Activated CD4-positive, alpha-beta T cell treated with anti-CD3 and anti-CD28 coated beads, Interleukin-10, Interleukin-2, amounts not matched to agents 100 ng/mL and 50 ng/mL, durations not matched to agents 16 hours and 8 hours (primary cell): ENCODE measurements at places on chromosomes 4 and X.

DNA sequence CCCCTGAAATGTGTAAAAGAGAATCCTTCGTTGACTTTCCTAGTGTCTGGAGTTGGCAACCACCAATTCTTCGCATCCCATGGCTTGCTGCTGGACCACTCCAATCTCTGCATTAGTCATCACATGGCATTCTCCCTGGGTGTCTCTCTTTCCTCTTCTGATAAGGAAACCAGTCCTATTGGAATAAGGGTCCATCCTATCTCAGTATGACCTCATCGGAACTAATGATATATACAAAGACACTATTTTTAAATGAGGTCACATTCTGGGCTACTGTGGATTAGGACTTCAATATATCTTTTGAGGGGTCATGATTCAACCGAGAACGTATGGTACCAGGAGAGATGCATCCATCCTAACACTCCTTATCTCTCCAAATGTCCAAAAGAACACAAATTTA lies 259.1 kb upstream of the CPEB2 start:
- DNase-seq, result no peak

GRCh38 chrX:28158019-28158777 lies 176.9 kb upstream of the DCAF8L1 start:
- no peak for DNase-seq

DNA sequence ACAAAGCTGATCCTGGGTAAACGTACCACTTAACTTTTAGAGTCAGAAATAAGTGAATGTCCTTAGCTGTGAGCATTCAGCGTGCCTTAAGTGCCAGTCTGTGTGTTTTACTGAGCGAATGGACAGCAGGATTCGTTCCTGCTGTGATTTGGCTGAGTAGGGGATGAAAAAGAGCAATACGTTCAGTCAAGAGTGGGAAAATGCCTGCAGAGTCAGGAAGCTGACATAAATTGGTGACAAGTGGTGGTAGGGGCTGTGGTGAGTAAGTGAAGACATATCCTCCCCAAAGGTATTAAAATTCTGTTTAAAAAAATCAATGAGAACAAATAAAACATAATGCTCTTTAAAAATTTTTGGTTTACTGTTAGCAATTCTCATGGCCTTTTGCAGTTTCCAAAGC lies 56.6 kb upstream of the TNIP3 start:
- no peak for DNase-seq

GRCh38 chr4:151434183-151434860 lies 25.3 kb downstream of the FHIP1A start:
- no peak for DNase-seq

DNA sequence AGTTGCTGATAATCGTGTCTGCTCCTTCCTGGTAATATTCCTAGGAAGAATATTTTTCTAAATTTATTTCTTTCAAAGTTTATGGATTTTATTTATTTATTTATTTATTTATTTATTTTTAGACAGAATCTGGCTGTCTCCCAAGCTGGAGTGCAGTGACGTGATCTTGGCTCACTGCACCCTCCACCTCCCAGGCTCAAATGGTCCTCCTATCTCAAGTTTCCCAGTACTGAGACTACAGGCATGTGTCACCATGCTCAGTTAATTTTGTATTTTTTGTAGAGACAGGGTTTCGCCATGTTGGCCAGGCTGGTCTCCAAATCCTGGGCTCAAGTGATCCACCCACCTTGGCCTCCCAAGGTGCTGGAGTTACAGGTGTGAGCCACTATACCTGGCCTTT lies 48.9 kb downstream of the PDLIM5 start:
- DNase-seq, result no peak

DNA sequence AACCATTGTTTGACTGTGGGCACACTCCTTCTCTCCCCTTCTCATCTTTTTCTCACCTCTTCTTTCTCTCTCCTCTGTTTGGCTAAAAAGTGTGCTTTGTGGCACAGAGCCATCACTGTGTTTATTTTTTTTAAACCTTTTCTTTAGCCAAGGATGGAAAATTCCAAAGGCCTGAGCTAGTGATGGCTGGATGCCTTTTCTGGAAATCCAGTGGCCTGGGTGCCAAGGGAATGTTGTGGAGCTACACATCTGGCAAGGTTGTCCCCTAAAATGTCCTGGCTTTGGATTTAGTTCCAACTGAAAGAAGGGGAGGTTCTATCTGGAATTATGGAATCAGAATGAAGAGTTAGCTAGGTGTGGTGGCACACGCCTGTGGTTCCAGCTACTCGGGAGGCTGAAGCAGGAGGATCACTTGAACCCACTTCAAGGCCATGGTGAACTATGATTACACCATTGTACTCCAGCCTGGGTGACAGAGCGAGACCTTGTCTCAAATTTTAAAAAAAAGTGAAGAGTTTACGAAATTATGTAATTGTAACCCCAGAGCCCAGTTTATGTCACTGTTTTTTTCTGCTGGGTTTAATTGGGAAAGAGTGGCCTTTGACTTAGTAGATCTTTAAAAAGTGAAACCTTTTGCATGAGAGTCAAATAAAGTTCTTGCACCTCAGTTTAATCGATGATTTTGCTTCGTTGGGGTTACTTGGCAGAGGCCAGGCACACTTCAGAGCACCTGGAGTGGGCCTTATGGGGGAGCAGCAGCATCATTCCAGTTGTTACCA lies 17.7 kb downstream of the DOCK11 start:
- DNase-seq, result no peak

DNA sequence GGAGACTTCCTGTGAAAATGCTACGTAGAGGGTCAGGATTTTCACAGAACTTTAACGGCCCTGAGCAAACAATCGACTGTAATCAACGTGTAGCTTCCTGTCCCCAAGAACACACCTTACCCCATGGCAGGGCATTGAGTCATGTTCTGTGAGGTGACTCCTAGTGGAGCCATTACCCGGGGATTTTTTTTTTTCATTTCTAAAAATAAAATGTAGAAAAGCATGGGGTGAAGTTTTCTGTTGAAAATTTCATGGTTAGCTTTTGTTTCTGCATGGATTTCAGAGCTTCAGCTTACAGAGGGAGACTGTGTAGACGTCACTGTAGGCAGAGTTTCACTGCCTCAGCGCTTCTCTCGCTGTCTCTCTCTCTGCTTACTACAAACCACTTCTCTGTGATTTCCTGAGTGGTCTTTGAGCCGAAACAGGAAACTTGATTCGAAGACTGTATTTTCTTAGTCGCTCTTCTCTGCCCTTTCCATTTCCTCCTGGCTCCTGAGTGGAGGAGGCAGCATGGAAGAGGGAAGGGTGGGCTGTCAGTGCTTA lies 111.7 kb downstream of the NFKB1 start:
- peak; percentile 63 for DNase-seq

DNA sequence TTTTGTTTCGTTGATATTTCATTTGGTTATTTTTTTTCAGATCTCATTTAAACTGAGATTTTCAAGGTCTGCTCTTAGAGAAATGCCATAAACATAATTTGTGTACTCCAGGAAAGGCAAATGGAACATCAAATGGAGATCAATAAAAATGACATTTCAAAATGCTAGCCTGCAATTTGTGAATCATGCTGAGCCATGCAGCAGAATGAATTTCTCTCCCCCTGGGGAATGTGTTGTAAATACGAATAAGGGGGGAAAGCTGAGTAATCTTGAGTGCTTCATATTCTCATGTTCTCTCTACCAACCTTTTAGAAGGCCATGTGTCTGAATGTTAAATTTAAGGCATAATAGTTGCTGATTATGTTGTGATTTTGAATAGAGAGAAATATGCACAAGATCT lies 7.8 kb downstream of the ZCCHC4 start:
- peak; percentile 30 for DNase-seq

GRCh38 chr4:7799306-7799705 lies 140.4 kb downstream of the AFAP1 start:
- no peak for DNase-seq

DNA sequence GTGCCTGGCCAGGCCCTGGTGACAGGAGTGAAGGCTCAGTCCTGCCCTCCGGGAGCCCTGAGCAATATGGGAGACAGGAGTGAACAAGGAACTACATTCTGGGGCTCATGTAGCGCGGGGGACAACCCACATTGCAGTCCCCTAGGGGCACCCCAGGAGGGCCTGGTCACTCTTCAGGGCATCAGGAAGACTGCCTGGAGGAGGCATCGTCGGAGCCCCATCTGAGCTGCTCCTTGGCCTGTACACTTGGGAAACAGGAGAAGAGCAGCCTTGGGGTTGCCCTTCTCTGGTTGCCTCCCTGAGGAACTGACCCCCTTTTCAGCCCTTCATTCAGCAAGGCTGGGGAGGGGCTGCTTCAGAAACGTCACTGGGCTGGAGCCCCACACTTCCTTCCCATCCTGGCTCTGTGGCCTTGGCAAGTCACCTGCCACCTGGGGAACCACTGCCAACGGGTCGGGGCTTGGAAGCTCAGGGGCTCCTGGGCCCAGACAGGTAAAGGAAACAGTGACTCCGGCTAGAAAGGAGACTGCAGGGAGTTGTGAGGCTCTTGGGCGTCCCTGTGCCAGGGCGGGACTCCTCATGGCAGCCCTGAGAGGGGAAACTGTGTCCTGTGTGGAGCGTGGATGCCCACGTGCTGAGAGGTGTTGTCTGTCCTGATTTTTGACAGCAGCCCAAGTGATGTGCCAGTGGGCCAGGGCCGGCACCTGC lies 10.1 kb downstream of the WFS1 start:
- DNase-seq, result no peak

GRCh38 chrX:153726286-153727122 lies 1.8 kb downstream of the ABCD1 start:
- DNase-seq, result peak; percentile 52

DNA sequence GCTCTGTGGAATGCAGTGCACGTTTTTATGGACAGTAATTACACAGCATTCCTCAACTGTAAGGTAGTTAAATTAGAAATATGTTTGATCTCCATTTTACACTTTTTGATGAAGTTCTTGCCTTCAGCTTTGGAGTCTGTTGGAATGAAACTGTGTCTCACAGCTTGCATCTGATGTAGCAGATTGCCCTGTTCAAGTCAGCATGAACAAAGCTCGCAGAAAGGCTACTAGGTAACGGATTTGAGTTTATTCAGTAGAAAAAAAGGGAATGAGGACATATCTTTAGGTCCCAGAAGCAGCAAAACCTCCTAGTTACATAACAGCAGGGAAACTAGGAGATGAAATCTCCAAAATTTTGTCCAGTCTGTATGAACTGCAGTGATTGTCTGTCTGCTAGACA lies 24.3 kb upstream of the CBLL2 start:
- no peak for DNase-seq

- DNase-seq, result no peak
Observed at GRCh38 chrX:152418025-152418424, 33.1 kb downstream of the GABRA3 start.

DNA sequence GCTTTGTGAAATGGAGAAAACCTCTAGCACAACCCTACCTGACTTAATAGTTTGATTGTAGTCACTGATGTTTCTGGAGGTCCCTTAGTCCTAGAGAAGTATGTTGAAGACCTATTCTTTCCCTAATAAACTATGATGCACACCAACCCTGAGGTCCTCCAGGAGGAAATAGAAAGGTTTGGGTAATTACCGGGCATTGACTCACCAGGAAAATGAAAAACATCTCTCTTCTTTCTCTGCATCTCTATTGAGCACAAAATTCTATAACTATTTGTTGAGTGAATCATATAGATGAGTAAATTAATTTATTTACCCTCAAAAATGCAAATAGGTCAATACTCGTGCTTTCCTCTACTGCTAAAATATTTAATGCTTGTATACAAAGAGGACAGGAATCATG lies 582.4 kb upstream of the FAM241A start:
- no peak for DNase-seq

GRCh38 chr4:109067508-109068235 lies 234.8 kb downstream of the COL25A1 start:
- DNase-seq, result no peak

DNA sequence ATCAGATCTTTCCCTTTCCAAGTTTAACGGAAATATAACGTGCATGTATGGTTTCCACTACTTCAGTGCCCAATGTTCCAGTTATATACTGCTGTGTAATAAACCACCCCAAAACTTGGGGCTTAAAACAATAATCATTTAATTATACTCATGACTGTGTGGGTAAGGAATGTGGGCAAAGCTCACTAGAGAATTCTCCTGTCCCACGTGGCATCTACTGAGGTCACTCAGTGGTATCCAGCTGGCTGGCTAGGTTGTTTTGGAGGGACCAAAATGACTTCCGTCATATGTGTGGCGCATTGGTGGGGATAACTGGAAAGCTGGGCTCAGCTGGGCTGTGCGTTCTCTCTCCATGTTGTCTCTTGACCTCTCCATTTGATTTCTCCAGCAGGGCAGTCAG lies 18.5 kb downstream of the ZCCHC18 start:
- no peak for DNase-seq

DNA sequence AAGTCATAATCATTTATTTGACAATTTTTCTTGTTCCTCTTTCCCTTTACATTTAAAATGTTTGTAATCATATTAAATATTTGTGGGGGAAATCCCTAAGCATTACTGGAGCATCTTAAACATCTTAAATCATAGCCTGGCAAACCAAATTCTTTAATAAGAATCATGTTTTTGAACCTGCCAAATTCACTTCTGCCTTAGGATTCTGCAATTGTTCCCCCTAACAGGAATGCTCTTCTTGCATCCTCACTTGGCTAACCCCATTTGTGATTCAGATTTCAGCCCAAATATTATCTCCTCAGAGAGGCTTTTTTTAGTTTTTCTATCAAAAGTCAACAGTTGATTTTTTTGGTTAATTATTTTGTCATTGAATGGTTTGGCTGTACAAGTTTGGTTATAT lies 241.1 kb downstream of the MAPK10 start:
- no peak for DNase-seq

- DNase-seq, result no peak
Observed at GRCh38 chr4:168453146-168453545, 27.1 kb downstream of the DDX60L start.

- DNase-seq, result no peak
Observed at GRCh38 chr4:189117426-189117825, 823.2 kb upstream of the FRG1 start.

DNA sequence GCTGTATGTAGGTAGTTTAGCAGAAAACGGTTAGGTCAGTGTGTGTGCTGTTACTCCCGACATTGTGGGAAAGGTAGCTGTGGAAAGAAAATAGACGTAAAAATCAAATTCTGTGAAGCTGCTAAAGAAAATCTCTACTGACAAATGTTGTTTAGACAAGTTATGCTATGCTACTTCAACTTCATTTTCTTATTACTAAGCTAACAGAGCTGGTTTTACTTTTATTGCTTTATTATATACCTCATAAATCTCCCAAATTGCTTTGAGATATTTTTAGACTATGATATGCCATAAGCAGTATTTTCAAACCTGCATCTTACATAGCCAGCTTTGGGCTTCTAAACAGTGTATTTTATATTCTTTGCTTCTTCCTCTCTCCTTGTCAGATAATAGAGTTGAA lies 108.2 kb upstream of the PACRGL start:
- no peak for DNase-seq

- DNase-seq, result no peak
Observed at GRCh38 chrX:153870791-153871360, 15.1 kb downstream of the L1CAM start.

DNA sequence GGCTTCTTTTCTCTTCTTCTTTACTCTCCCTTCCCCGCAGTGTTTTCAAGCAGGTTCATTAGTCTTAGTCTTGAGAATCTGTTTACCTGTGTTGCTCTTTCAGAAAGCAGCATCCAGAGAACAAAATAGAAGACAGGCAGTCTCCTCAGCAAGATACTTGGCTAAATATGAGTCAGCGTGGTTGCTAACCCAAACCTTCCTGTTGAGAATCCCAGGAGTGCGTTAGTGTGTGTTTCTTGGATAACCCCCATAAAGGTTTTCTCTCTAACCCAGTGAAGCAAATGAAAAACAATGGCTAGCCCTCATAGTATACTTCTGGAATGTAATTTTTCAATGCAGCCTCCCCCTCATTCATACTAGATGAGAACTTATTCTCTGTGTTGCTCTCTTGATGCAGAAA lies 41.1 kb downstream of the BMPR1B start:
- DNase-seq, result no peak

- DNase-seq, result no peak
Observed at GRCh38 chr4:52846502-52846901, 15.6 kb upstream of the RASL11B start.

- peak; percentile 36 for DNase-seq
Observed at GRCh38 chr4:185587427-185588161, 52.3 kb upstream of the PDLIM3 start.
